AG09319 (cell line): ENCODE measurements at places on chromosomes 2 and 18.

- no peak for DNase-seq
These were observed 146.1 kb downstream of the LNPK start for GRCh38 chr2:175855794-175856453.

- DNase-seq = no peak
These were observed 168.7 kb downstream of the KCNS3 start for GRCh38 chr2:18047213-18047611.

GRCh38 chr2:74708883-74709282 is 54.8 kb downstream of the SEMA4F start:
- DNase-seq = no peak

DNA sequence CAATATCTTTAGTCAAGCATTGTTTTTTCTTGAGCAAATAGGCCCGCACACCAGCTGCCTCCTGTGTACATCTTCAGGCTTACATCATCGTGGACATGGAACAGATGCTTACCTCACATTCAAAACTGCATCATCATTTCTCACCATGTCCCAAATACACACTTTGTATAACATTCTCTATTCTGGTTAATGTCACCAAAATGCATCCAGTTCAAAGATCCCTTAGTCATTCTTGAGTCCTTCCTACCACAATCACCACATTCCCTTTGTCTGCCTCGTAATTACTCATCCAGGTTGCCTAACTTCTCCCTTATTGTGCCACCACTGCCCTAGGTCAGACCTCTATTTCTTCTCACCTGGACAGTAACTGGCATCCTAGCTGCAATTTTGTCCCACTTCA is 373.7 kb upstream of the GALNT5 start:
- DNase-seq = no peak

- DNase-seq = no peak
These were observed 14.9 kb upstream of the KLF11 start for GRCh38 chr2:10028407-10028987.

DNA sequence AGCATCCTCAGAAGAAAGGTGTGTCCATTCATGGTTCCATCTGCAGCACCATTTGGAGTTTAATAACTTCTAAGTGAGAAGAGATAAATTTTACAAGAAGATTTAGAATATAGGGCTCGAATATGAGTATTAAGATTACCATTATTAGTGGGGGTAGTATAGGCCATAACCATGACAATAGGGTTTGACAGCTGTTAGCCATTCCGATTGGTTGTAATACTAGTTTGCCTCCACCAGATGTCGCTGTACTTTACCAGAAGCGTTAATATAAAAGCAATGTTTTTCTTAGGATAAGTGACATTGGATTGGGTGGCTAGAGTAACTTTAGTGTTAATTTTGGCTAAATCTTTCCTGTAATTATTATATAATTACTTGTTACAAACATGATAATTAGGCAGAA is 107.5 kb upstream of the SRD5A2 start:
- no peak for DNase-seq

GRCh38 chr2:5592916-5593315 is 99.3 kb upstream of the SOX11 start:
- no peak for DNase-seq

GRCh38 chr2:9032121-9032520 is 28.6 kb upstream of the MBOAT2 start:
- no peak for DNase-seq

GRCh38 chr2:28312307-28313219 is 80.1 kb upstream of the FOSL2 start:
- no peak for DNase-seq

DNA sequence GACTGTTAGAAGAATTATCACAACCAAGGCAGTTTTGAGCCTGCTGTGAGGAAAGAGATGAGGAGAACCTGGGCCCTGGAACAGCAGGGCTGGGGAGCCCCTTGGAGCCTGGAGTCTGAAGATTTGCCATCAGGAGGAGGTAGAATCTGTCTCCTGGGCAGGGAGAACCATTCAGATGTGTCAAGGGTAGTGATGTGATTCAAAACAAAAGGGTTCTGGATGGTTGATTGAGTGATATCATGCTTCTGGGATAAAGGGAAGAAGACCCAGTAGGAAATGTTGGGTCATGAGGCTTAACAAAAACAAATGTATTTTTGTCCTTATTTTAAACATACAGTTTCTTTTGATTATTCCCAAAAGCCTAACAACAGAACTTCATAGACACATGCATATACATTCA is 28.6 kb downstream of the RNF144A start:
- no peak for DNase-seq

GRCh38 chr18:76102156-76102555 is 392.9 kb downstream of the ZNF516 start:
- no peak for DNase-seq

GRCh38 chr2:194720462-194720861 is 936.6 kb upstream of the SLC39A10 start:
- DNase-seq = no peak

DNA sequence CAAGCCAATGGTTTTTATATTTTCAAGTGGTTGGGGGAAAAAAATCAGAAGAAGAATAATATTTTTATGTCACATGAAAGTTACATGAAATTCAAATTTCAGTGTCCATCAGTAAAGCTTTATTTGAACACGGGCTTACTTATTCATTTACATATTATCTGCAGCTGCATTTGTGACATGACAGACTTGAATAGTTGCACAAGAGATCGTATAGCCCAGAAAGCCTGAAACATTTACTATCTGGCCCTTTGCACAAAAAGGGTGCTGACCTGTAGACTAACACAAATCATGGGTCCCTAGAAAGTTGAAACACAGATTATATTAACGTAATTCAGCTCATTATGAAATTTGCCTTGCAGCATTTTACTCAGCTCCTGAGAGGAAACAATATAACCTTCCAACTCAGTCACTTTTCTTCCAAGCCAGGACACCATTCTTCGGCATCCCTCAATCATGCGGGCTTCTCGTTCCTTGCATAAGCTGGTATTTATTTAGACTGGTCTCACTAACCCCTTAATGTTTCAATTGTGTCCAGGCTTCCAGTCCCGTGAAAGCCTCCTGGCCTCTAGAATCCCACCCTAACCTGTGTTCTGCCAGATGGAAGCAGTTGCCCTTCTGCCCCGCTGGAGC is 402.7 kb downstream of the SETBP1 start:
- DNase-seq = no peak
